Osteocyte (in vitro differentiated cells): ENCODE measurements at places on chromosomes 11 and 22.
A peak's percentile ranks its signal among the peaks of the same experiment; 100 is the strongest.

GRCh38 chr11:70067036-70067435, 11.1 kb upstream of the ANO1 start:
- peak; percentile 64 for DNase-seq

DNA sequence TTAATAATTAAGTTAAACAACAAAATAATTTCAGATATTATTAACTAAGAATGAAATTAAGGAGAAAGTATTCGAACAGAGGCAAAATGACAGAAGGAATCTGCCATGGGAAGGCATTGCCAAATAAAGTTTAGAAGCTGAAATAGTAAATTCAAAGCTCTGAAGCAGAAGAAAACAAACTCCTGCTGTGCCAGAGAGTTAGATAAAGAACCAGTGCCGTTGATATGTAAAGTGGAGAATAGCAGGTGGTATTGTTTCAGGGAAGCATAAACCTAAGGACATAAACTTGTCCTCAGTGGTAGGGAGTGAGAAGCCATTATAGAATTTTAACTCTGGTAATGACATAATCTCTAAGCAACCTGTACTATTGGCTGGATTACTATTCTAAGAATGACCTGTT, 2.7 kb upstream of the HBG2 start:
- DNase-seq = no peak

DNA sequence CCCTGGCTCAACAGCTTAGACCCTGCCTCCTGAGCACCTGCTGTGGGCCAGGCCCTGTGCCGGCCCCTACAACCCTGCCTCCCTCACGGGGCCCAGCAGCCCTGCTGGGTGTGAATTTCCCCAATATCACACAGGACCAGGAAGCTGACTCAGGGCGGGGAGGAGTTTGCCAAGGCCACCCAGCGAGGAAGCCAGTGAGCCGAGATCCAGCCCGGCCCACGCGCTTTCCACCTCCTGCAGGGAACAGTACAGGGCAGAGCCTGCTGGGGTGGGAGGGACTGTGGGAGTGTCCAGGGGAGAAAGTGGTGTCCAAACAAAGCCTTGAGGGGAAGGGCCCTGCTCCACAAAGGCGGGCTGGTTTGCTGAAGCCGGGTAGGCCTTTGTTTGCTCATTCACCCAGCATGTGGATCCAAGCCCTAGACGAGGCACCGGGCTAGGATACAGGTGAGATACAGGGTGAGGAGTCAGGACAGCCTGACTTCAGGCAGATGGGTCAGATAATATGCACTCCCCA, 26.8 kb downstream of the RPL3 start:
- peak; percentile 96 for DNase-seq

DNA sequence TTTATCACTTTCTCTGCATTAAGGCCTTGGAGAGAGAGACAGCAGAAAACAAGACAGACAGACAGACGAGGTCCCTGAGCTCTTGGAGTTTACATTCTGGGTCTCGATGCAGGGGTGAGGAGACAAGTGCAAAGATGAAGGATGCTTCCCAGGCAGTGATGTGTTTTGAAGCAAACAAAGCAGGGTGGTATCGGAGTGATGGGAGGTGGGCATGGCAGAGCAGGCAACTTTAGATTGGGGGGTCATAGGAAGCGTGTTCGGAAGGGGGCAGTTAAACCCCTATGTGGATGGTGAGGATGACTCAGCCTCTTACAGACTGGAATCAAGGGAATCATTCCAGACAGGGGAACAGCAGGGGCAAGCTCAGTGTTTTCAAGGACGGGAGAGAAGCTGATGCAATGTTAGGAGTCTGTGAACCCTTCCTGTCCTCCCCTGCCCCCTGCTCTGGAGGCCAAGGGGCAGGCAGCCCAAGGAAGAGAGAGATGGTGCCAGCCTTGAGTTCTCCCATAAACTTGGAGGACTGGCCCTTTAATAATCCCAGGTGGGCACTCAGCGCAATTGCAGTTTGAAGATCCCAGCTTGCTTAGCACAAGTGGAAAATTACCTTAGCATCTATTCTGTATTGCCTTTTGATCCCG, 180.2 kb downstream of the CHST1 start:
- no peak for DNase-seq

DNA sequence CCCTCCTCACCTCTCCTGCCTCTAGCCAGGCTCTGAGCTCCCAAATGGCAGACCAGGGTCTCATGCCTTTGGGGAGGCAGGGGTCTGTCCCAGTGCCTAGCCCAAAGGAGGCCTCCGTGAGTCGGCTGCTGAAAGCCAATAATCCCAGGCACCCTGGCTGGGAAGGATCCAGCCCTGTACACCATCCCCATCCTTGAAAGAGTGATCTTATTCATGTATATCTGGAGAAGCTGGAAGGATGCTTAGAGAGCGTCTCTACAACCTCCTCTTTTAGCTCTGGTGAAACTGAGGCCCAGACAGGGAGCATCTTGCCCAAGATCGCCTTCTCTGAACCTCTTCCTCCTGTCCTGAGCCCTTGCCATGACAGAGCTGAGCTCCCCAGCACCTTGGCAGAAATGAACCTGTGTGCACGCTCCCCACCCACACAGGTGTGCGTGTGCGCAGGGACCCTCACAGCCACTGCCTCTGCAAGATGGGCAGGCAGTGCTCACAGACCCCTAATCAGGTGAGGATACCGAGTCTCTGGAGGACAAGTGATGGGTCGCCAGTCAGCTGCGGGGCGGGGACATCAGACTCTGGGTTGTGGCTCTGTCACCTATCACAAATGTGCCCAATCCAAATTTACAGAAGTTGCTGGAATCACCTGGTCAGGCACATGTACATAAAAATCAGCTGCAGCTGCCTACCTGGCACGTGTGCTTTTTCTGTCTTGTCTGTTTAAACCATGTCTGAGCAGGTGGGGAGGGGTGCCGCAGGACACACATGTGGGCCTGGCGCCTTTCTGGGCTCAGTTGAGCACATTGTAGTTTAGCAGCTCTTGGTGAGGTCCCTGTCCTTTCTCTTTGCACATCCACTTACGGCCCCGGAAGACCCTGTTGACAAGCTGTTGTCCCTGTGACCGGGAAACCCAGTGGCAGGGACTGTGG, 49.3 kb upstream of the WNT7B start:
- DNase-seq = no peak

- no peak for DNase-seq
Observed at GRCh38 chr11:17954395-17955252, 58.2 kb downstream of the SERGEF start.

GRCh38 chr22:28574159-28574788, 105.4 kb downstream of the TTC28 start:
- no peak for DNase-seq

DNA sequence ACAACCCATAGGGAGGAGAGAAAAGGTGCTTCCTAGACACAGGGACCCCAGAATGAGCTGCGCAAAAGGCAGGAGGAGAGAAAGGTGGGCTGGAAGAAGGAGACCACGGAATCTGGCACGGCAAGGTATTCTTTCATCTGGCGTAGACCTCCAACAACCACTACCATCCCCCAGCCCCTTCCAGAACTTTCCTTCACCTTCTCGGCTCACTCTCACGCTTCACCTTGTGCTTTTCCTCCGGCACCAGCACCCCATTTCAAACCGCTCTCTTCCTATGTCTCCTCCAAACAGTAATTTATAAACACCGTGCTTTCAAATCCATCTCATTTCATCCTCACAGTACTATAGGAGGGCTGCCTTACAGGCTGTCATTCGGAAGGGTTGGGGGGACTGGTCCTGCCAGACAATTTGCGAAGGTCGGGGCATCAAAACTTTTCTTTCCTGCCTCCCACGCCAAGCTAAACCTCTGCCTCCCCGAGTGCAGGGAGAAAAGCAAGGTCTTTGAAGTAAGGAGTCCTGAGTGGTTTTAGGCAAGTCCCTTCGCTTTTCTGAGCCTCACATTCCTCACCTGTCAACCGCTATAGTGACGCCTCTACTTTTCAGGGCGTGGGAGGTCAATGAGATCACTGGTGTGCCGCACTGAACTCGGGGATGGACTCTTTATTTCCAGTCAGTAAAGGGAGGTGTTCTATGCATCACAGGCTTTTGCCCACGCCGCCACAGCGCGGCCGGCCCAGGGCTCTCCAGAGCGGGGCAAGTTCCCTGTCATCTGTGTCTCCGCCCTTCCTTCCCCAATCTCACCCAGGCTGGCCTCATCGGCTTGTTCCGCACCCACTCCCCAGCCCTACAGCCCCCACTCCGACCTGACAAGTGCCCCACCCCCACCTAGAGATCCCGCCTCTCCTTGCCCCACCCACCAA, 800 bp downstream of the KCTD21 start:
- no peak for DNase-seq

GRCh38 chr22:17241576-17242330, 22.5 kb upstream of the ADA2 start:
- DNase-seq = no peak

DNA sequence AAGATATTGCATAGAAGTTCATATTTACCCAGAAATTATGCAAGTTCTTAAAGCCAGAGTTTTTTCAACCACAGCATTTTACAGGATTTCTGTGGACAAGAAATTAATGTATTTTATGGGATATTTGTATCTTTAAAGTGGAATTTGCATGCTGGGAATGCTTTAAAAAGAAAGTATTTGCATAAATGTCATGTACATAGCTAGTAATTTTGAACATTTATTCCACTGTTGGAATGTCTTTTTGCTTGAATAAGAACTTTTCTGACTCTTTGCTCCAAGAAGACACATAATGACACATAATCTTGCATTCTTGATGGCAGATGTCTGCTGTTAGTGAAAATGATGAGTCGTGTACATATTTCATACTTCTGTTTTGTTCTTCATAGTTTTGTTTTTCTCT, 66.6 kb downstream of the ATXN10 start:
- no peak for DNase-seq

GRCh38 chr11:114889594-114890011, 211.3 kb downstream of the NXPE2 start:
- no peak for DNase-seq

GRCh38 chr11:29336727-29337575, 679.9 kb downstream of the KCNA4 start:
- DNase-seq = no peak

GRCh38 chr11:93219440-93219839, 21.6 kb upstream of the SLC36A4 start:
- DNase-seq = no peak

DNA sequence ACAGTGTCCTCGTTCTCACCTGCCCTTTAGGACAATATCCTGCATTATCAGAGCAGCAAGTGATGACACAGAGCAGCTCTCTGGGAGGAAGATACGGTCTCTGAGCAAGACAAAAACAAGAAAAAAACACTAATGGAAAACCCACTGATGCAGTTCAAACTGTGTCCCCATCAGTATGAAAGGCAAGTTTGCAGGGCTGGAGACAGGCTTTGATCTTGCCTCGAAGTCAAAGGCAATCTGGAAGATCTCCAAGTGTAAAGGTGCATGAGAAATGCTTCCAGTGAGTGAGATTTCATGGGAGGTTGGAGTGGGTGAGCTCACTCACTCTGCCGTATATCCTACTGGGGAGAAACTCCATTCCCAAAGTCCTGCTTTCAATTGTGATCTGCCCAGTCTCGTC, 157.5 kb downstream of the KIRREL3 start:
- no peak for DNase-seq

- DNase-seq = no peak
Observed at GRCh38 chr11:133082453-133082781, 449.9 kb downstream of the OPCML start.

DNA sequence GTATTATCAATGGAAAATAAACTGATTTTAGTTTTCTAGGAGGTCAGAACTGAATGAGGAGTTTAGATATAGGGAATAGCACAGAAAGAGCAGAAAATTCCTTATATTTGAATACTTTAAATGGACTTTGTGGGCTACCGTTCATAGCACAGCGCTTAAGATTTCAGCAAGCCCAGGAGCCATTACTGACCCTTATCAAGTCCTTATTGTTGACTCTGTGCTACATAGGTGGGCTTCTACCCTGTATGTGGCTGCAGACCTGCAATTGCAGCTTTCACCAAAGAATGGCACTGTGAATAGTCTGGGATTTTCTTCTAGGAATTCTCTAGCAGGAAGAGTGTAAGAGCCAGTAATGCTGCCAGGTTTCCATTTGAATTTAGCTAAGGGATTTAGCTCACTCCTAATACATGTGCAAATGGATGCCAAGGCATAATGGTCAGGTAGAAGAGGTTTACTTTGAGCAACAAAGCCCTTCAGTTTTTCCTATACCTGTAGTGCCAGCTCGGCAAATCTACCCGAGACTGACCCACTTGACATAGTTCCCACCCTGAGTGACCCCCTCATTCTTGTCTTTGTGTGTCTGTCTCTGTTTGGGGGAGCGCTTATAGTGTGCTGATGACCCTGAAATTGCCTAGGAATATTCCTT, 42.5 kb upstream of the DLAT start:
- DNase-seq = no peak

DNA sequence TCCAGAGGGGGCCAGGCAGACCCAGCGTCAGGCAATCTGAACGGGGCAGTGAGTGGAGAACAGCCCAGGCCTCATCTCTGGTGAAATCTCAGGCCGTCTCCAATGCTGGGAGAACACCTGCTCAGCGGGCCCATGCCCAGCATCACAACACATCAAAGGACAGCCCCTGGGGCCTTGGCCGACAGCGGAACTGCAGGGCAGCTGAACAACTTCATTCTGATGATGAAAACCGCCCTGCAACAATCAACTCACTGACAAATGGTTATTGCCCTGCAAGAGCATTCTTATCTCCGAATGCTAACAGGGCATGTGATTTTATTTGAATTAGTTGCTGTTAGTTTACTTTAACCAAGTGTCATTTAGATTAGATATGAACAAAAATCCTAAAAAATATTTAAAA, 14.6 kb downstream of the CELSR1 start:
- DNase-seq = no peak

DNA sequence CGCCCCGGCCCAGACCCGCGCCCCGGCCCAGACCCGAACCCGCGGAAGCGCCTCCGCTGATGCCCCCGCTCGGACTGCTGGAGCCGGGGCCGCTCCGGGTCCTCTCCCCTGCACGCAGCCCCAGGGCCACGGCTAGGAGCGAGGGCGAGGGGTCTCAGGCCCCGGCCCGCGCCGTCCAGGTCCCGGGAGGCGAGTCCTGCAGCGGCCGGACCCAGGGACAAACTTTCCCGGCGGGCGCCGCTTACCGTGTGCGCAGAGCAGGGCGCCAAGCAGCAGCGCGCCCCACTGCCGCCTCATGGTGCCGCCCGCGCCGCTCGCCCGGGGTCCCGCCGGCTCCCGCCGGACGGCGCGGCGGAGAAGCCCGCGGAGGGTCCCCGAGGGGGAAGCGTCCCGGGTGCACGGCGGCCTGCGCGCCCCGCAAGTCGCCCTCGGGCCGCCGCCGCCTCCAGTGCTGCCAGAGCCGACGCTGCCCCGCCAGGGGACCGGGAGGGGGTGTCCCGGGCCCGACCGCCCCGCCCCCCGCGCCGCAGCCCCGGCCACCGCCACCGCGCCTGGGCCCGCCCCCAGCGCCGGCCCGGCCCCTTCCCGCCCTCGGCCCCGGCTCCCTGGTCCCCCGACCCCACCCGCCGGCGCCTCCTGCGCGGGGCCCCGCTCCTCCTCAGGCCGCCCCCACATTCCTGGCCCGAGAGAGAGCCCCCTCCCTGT, at the start of gene LRP4:
LRP4 (minus strand) TSS at position 468 of the 705 bp plus-strand sequence; CDS start at position 297, 171 bp downstream.
- no peak for DNase-seq

GRCh38 chr22:44538051-44538450, 40.0 kb upstream of the RTL6 start:
- DNase-seq = no peak

GRCh38 chr11:7545611-7546010, 31.8 kb downstream of the PPFIBP2 start:
- no peak for DNase-seq
